Activated CD4-positive, CD25-positive, alpha-beta regulatory T cell treated with anti-CD3 and anti-CD28 coated beads, Interleukin-2, amount 50 U/mL, for 24 hours (primary cell): ENCODE measurements at places on chromosomes 12 and 14.

DNA sequence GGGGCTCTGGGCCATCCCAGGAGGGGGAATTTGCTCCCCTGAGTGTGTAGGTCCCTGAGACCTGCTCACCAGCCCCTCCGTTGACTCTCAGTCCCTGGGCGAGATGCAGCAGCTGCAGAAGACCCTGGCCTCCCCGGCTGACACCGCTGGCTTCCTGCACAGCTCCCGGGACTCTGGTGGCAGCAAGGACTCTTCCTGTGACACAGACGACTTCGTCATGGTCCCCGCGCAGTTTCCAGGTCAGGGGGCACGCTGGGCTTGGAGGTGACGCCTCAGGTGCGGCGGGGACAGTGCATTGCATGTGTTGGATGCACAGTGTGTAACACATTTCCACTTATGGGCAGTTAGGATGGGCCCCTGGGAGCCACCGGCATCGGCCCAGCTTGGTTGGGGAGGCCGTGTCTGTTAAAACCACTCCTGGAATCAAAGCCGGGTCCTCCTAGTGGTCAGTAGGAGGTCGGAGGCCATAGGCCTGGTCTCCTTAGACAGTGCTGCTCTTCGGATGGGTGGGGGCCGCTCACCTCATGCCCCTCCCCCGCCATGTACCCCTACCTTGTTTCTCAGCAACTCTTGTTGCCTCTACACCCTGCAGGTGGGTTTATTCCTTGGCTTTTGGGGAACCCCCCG is 17.1 kb upstream of the PUS1 start:
- no peak for ATAC-seq

DNA sequence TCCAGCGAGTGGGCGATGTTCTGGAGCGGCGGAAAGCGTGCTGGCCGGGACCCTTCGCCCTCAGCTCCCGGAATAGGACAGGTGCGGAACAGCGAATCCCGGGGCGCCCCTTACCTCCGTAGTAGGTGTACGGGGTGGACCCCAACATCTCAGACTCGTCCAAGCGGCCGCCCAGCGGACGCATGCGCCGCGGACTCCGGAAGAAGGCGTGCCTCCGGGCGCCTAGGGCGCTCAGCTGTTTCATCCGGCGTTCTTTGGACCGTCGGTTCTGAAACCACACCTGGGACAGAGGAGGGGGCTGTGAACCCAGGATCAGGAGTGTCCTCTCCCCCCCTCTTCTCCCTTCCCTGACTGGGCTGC is 4.5 kb downstream of the LHX5 start:
- ATAC-seq, result no peak

GRCh38 chr14:63940387-63940786 is 87.6 kb downstream of the SYNE2 start:
- ATAC-seq, result peak; percentile 39

DNA sequence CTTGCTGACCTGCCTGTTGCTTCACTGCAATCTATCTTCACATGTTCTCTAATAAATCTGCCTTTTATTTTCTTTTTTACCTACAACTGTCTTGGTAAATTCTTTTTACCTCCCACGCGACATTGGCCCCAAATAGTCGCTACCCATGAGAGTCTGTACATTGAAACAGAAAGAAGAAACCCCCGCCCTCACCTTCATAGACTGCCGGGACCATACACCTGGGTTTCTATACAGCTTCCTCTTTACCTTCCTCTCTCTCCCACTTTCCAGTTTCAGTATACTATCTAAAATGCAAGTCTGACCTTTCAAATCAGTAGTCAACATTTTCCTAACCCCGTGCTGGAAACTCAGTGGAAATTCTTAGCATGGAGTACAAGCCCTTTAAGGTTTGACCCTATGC is 4.8 kb downstream of the SLC8A3 start:
- ATAC-seq, result no peak

GRCh38 chr14:89407856-89408255 is 9.2 kb downstream of the FOXN3 start:
- peak; percentile 90 for ATAC-seq

GRCh38 chr14:22375321-22375930 is 213.6 kb downstream of the DAD1 start:
- ATAC-seq, result no peak

DNA sequence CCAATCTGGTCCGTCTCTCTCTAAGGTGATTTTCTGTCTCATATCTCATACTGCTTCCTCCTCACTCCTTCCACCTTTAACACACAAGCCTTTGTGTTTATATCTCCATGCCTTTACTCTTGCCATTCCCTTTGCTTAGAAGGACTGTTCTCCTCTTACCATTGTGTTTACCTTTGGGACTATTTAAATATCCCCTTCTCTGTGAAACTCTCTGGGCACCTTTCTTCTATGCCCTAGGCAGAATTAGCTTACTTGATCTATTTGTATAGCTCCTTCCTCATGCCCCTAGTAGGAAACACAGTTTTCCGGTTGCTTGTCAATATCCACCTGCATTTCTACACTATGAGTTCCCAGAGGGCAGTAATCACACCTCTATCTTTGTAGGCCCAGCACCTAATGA is 3.9 kb upstream of the AMHR2 start:
- ATAC-seq, result no peak

DNA sequence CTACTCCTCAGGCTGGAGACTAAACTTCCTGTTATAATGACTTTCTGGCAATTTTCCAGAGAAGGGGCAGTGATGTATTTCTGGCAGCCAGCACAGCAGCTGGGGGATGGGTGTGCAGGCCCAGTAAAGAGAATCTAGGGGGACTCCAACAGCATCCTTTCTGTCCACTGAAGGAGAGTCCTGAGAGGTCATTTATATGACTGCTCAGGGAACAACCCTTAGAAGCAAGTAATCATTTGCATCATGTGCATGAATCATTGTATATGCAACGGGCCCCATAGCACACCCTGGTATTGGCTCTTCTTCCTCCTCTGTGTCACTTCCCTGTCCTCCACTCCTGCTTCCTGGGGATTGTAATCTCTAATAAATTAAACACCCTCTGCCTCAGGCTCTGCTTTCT is 493.8 kb downstream of the RPS29 start:
- ATAC-seq, result no peak

GRCh38 chr14:72292689-72293024 is 360.4 kb downstream of the RGS6 start:
- ATAC-seq, result no peak
